Activated naive CD8-positive, alpha-beta T cell treated with anti-CD3 and anti-CD28 coated beads for 36 hours (primary cell): ENCODE measurements at places on chromosomes 2 and 18.

DNA sequence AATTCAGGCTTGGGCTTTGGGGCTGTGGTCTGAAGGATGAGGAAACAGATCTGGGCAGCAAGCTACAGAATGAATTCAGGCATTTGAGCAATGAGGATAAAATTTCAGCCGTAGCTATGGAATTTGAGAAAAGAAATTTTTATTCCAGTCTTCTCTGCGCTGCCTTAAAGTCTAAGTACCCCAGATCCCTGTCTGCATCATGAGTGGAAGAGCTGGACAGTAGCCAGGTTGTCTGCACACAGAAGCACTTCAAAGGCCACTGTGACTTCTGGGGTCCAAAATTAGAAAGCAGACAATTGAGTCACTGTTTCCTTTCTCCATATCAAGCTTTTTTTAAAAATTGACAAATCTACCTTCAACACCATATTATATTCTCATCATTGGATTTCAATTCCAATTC lies 787.6 kb upstream of the GCFC2 start:
- no peak for DNase-seq

- DNase-seq = no peak
These were observed 84.1 kb upstream of the GALNT13 start for GRCh38 chr2:153787612-153788011.

GRCh38 chr2:138496096-138496651 lies 5.4 kb upstream of the SPOPL start:
- DNase-seq = no peak

GRCh38 chr2:9373476-9373875 lies 49.9 kb downstream of the ITGB1BP1 start:
- DNase-seq = no peak

GRCh38 chr2:19355416-19355821 lies 3.0 kb downstream of the OSR1 start:
- no peak for DNase-seq

- no peak for DNase-seq
These were observed 28.6 kb upstream of the FAM136A start for GRCh38 chr2:70330476-70330875.

GRCh38 chr2:74384051-74384450 lies 3.9 kb upstream of the DCTN1 start:
- no peak for DNase-seq

- no peak for DNase-seq
These were observed 63.5 kb downstream of the PLA2R1 start for GRCh38 chr2:159998961-159999360.

DNA sequence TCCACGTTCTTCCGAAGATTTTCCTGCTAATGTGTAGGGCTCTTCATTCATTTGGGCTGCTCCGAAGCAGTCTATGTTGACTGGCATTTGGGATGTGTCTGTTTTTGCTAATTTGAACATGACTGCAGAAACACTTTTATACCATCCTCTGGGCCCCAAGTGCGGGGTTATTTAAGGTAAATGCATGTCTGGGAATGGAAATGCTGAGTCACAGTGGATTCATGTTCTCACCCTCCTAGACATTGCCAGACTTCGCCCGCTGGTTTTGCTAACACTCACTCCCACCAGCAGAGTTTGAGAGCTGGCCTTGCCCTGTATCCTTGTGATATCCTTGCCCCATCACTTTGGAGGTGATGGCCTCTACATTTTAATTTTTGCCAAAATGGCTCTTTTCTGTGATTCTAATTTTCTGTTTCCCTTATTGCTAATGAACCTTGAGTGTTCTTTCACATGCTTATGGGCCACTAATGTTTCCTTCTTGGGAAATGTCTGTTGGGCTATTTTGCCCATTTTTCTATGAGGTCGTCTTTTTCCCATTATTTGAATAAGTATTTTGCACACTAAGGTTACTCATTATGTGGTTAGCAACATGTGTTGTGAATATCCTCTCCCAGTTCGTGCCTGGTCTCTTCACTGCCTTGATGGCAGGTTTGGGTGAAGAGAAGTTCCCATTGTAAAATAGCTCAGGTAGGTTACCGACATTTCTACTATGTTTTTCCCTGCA lies 204.1 kb downstream of the GLI2 start:
- no peak for DNase-seq

DNA sequence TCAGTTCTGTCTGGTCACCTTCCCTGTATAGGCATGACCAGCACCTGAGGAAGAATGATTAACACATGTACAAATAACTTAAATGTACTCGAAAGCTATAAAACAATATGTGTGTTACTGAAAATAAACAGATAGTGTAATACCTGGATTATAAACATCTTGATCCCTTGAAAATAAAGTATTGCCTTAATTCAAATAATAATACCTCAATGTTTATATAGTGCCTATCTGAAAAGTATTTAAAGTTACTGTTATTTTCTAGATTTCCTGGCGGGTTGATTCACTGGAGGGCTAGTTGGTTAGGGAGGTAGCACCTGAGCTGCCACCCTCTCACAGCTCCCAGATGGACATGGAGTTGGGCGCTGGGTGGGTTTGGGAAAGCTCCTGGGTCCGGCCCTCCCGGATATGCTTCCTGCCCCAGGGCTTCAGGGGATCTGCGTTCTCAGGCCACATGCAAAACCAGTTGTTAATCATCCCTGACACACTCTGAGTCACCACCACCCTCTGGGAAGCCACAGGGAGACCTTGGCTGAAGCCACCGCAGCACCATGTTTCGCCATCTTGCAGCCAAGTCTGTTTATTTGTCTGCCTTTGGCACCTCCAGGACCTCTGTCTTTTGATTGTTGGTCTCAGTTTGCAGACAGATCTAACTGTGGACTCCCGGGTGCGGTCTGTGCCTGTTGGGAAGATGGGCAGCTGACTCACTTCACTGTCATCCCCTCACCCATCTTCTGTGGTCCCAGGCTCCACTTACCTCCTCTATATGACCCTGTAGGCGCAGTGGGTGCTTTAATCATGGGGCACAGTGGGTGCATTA lies 35.3 kb downstream of the RAB31 start:
- no peak for DNase-seq

DNA sequence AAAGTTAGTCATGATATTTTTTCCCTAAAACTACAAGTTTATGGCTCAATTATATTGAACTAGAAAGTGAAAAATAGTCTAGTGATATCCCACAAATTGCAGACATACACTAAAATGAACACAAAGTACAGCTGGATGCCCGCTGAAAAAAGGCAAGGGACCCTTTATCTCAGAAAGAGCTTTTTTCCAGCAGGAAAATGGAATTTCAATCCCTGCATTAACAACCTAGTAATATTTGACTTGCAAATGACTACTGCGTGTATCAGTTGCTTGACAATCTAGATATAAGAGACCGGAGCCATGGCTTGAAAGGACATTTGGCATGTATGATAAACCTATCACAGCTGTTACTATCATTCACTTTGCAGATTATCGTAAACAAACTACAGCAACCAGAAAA lies 49.1 kb downstream of the LRPPRC start:
- no peak for DNase-seq

DNA sequence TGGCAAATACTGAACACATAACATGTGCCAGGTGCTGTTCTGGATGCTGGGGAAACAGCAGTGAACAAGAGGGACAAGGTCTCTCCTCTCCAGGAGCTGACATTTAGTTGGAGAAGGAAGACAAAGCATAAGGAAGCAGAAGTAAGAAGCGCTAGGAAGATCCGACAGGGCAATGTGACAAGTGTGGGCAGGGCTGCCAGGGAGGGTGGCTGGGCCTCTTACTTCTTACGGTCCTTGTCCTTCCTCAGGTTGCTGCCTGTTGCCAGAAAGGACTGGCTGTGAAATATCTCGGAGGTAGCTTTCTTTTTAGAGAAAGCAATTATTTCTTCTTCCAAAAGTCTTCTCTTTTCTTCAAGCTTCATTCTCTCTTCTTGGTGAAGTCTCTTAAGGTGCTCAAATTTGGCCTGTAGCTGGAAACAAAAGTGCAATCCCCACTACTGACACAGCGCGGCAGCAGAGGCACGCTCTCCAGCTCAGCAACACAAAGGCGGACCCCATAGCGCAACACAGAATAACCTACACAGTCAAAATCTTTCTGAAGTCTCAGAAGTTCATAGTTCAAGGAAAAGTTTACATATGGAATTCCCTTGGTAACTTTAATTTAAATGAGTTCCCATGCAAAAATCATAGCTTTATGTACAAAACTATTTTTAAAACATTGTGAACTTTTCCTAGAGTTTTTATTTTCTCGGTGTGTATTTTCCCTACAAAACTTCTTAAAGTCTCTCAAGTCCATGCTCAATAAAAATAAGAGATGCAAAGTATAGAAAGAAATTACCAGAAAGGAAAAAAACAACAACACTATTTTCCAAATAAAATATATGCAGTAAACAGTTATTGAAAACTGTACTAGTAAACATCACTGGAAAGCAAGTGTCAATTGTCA lies 67.7 kb downstream of the SEPTIN10 start:
- DNase-seq = peak; percentile 55

DNA sequence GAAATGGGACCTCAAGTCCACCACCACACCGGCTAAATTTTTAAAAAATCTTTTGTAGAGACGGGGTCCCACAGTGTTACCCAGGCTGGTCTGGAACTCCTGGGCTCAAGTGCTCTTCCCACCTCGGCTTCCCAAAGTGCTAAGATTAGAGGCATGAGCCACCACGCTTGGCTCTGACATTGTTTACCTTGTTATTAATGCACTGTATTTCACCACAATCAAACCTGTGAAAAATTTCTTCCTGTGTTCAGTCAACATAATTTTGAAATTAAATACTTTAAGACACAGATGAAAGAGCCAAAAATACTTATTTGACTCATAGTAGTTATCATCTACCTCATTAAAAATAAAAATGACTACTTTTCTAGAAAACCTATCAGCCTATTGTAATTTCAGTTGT lies 16.0 kb upstream of the FAM124B start:
- DNase-seq = no peak

GRCh38 chr2:226838722-226839121 lies 2.9 kb downstream of the RHBDD1 start:
- no peak for DNase-seq

DNA sequence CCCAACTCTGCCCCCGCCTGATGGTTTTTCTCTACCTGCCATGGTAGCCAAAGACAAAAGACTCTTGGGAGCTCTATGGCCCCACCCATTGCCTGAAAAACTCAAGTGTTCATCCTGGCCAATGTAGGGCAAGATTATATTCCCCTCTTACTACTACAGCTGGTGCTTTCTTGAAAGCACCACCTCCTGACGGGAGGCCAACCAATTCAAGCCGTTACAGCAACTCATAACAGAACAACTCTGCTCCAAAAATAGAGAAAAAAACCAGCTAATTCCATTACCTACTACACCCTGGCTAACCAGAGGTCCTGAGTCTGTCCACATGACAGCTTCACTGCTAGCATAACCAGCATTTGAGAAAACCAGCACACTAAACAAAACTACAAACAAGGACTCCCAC lies 127.5 kb upstream of the GAREM1 start:
- DNase-seq = no peak

- no peak for DNase-seq
These were observed 4.9 kb downstream of the TANC1 start for GRCh38 chr2:158973116-158973956.

- no peak for DNase-seq
These were observed 204.2 kb downstream of the BABAM2 start for GRCh38 chr2:28094739-28095138.

- DNase-seq = no peak
These were observed 2.9 kb downstream of the RBM44 start for GRCh38 chr2:237801466-237801865.

GRCh38 chr2:111624411-111625156 lies 259.4 kb downstream of the ANAPC1 start:
- DNase-seq = no peak

GRCh38 chr2:20106746-20107145 lies 55.3 kb upstream of the LAPTM4A start:
- peak; percentile 57 for DNase-seq

DNA sequence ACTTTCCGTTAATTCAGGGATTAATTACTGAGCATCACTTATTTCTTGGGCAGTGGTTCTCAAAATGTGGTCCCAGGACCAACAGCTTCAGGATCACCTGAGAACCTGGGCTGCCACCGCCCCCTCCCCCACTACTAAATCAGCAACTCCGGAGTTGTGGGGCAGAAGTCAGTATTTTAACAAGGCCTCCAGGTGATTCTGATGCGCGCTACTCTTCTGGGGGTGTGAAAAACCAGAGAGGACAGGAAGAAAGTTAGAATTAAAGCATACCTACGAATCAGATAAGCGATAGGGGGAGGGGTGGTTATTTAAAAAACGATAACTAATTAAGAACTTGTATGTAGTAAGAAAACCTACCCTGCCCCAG lies 319 bp downstream of the ZSCAN30 start:
- DNase-seq = peak; percentile 19

GRCh38 chr2:132901661-132902060 lies 231.7 kb upstream of the LYPD1 start:
- no peak for DNase-seq
